ENCODE measurements at places on chromosomes 6 and 20.

GRCh38 chr6:31270788-31271640, 878 bp downstream of the HLA-C start:
- DNase-seq: no peak

GRCh38 chr20:13756551-13756950, 28.2 kb downstream of the ESF1 start:
- DNase-seq: no peak

DNA sequence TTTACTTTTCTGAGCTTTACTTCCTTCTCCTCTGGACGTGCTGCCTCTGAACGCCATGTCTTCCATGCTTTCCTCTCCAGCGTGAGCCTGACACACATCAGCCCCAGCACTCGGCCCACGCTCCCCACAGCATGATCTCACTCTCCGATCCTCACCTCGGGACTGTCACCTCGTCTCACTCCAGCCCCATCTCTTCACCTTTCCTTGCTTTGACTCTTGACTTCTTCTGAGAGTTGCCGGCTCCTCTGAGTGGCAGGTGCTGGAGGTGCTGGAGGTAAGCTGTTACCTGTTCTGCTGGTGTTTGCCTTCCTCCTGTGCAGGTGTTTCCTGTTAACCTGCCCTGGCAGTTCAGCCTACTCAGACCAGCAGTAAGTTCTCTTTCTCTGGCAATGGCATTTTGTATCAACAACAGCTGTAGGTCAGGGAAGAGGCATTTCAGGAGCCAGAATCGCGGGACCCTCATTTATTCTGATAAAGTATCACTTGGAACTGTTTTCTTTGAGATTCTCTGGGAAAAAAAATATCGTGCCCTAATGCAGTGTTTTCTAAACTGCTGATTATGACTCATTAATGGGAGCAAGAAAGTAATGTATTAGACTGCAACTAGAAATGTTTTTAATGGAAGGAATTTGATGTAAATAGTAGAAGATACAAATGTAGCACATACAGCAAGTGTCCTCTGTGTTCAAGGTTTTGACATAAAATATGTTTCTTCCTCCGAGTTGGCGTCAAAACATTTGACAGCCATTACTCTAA, 106.5 kb downstream of the ARID1B start:
- no peak for DNase-seq

DNA sequence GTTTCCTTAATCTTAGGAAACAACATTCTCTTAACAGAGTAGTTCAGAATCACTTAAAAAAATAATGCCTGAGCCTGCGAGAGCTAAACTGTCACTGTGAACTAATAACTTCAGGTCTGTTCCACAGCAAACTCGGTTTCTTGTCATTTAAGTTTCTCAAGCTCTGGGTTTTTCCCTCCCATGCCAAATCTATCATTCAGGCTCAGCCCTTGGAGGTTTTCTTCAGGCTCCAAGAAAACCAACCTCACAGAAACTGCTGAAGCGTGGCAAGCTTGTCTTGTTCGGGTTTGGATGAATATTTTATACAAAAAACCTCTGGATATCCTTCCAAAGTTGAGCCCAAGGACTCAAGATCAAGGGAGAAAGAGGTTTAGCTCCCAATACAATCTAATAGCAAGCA, 99.7 kb upstream of the SNX9 start:
- DNase-seq: no peak

GRCh38 chr6:132712366-132712765, 1.5 kb downstream of the VNN1 start:
- DNase-seq: no peak

- DNase-seq: no peak
Observed at GRCh38 chr20:13325033-13325432, 104.0 kb downstream of the ISM1 start.

- DNase-seq: no peak
Observed at GRCh38 chr6:145276756-145277155, 458.6 kb downstream of the EPM2A start.

DNA sequence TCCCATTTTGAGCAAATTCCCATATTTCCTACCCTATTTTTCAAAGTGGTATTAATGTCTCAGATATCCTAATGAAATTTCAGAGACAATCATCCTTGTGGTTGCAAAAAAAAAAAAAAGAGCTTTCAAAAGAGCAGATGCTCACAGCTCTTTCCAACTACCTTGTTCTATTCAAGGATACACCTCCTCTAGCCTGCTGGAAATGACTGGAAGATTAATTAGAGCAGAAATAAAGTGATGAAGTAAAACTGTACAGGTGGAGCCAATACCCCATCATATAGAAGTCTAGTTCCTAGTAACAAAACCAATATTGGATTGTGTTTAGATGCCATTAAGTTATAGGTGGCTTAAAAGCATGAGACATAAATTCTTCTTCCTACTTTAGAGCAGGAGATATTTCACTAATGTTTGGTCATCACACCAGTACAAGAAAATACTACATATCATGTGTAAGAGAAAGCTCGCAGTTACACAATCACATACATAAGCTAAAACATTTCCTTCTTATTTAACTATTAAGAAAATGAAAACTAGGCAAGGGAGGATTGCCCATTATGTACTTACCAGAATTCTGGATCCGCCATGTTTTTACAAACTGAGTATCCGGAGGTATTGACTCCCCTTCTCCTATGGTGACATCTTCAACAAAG, 42.4 kb downstream of the ILRUN start:
- no peak for DNase-seq

DNA sequence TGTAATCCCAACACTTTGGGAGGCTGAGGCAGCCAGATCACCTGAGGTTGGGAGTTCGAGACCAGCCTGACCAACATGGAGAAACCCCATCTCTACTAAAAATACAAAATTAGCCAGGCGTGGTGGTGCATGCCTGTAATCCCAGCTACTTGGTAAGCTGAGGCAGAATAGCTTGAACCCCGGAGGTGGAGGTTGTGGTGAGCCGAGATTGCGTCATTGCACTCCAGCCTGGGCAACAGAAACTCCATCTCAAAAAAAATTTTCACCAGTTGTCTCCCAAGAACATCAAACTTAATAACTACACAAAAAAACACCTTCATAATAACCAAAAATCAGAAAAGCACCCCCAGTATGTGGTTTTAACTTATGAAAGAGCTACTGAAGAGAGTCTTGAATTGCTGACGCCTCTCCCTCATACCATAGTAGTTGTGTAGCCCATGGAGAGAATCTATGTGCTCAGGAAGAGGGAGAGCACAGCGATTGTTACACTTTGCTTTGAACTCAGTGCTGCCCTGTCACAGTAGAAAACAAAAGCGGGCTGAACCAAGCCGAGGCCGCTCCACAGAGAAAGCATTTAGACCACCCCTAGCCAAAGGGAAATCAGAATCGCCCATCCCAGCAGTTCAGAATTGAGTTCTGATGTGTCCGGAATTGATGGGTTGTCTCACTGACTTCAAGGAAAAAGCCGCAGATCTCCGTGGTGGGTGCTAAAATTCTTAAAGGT, 42.0 kb upstream of the GMPR start:
- no peak for DNase-seq

GRCh38 chr6:91653895-91654294, 1067.0 kb upstream of the MAP3K7 start:
- DNase-seq: no peak

- no peak for DNase-seq
Observed at GRCh38 chr20:32964575-32964974, 39.7 kb downstream of the SUN5 start.

DNA sequence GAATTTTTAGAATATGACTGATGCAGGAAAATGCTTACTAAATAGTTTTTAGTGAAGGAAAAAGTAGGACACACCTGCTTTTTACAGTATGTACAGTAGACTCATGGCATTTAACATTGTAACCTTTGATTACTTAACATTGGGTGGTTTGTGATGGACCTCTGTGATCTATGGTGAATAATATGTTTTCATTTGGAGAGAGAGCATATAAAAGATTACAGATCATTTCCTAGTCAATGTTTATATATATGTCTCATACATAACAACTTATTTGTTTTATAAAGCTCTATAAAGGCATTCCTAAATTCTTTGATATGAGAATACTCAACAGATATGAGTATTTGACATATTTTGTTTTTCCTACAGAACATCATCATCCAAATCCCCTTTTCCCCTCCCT, 129.3 kb upstream of the PDE7B start:
- no peak for DNase-seq

- DNase-seq: no peak
Observed at GRCh38 chr20:54320148-54320607, 112.3 kb downstream of the PFDN4 start.

DNA sequence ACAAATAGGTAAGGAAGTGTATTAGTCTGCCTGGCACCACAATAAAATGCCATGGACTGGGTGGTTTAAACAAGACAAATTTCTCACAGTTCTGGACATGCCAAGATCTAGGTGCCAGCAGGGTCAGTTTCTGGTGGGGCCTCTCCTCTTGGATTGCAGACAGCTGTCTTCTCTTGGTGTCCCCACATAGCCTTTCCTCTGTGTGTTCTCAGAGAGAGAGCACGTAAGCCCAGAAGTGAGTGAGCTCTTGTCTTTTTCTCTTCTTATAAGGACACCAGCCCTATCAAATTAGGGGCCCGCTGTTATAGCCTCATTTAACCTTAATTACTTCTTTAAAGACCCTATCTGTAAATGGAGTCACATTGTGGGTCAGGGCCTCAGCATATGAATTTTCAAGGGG, 28.3 kb downstream of the SMPDL3A start:
- DNase-seq: no peak

DNA sequence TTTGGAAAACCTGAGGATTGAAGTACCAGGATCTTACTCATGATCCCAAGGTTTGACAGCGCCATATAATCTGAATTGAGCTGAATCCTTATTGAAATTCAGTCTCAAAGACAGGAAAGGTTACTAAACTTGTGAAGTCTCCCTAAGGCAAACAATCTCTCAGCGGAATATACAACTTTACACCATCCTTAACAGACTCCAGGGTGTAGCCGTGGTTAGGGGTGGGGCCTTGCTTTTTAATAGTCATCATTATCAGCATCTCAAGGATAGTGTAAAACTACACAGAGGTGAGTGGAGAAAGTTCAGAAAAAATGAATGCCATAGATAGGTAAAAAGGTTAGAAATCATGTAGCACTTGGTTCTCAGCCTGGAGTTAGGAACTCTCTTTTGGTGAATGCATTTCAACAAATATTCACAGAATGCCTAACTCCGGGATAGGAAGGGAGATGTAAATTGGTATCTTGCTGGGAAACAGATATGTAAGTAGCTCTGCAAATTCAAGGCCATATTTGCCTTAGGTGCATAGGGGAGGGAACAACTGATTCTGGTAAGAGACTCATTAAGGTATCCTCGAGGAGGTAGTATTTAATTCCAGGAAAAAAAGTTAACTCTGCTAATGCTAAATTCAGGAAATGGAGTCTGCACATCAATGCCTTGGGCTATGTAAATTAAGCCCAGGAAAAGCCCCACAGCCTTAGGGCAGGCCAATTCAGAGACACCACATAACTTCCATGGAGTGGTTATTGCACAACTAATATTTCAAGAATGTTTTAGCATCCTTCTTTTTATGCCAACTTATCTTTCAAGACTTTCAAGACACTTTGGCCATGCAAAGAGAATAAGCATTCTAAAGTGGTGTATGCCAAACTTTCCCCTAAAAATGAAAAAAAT, 61.6 kb downstream of the SNAP25 start:
- no peak for DNase-seq

- no peak for DNase-seq
Observed at GRCh38 chr6:111806561-111807497, 66.4 kb downstream of the FYN start.

- no peak for DNase-seq
Observed at GRCh38 chr20:50400705-50401586, 109.2 kb upstream of the PTPN1 start.

GRCh38 chr6:21842875-21843645, 249.5 kb downstream of the SOX4 start:
- no peak for DNase-seq

GRCh38 chr6:167162591-167162990, 4.8 kb upstream of the GPR31 start:
- no peak for DNase-seq

DNA sequence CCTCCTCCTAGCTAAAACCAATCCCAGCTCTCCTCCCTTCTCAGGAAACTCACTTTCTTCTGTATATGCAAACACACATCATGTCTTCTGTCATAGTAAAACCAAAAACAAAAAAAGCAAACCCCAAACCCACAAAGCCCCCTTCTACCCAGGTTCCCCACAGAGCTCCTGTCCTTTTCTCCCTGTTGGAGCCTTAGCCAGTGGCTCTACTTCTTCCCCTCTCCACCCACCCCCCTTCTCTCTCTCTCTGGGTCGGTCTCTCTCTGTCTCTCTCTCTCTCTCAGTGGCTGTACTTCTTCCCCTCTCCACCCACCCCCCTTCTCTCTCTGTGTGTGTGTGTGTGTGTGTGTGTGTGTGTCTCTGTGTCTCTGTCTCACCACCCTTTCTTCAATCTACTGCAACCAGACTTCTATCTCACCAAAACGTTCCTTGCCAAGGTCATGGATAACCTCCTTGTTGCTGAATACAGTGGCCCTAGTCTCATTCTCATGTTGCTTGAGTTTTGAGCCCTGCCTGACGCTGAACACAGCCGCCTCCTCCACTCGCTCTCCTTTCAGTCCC, 8.7 kb upstream of the OSER1 start:
- DNase-seq: no peak

DNA sequence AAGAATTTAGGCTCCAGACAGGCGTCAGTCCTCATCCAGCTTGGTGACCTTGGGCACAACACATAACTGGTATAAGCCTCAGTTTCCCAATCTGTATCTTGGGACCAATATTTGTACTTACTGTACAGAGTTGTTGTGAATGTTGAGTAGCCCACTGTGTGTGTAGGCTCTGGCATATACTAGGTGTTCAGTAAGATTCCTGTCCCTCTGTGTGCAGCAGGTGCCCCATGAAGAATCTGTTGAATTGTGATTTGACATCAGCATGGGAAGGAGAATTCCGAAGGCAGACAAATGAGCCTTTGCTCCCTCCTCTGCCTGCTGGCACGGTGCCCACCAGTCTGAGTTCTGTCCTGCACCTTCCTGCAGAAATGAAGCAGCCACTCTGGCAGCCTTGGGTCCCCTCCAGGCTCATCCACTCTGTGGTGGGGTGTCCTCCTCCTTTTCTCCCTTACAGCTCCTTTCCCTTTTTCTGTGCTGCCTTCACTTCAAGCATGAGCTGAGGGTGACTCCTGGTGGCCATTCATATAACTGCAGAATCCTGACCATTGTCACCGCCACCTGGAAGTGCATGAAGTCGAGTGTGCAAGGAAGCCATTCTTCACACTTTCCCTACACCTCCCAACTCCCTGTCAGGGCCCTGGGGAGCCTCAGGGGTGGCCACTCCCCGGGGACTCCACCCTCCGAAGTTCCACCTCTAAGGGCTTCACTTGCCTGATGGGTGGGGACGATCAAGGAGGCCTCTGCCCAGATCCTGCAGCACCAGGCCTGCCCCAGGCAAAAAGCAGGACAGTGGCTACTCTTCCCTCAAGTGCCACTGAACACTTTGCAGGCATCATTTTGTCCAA, 48.2 kb downstream of the MRPL14 start:
- DNase-seq: no peak
